Iris pigment epithelial cell (primary cell): ENCODE measurements at places on chromosomes 13 and 19.

DNA sequence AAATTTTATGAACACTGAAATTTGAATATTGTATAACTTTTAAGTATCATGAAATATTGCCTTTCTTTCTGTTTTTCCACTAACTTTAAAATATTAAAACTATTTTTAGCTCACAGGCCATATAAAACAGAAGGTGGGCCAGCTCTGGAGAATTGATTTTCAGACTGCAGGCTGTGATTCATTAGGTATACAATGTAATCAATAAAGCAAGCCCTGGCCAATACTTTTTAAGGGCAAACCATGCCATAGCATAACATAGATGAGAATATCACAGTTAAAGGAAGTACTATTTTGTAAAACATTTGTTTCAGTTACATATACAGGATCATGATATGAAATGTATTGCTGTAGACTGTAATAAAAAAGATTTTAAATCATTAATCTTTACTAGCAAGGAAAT lies 197.6 kb downstream of the MAB21L1 start:
- no peak for DNase-seq

GRCh38 chr19:29966588-29967249 lies 24.7 kb downstream of the URI1 start:
- DNase-seq: peak; percentile 24

- DNase-seq: no peak
Observed at GRCh38 chr13:78598116-78598781, 5.1 kb downstream of the POU4F1 start.

GRCh38 chr19:38949580-38950367 lies 19.0 kb downstream of the MRPS12 start:
- DNase-seq: peak; percentile 91

GRCh38 chr19:29487432-29487831 lies 38.4 kb upstream of the VSTM2B start:
- DNase-seq: no peak
